Kidney capillary endothelial cell (primary cell): ENCODE measurements at places on chromosomes 1 and 21.

GRCh38 chr21:31893851-31894415, 21.1 kb downstream of the HUNK start:
- DNase-seq = no peak

- no peak for DNase-seq
Observed at GRCh38 chr1:148362216-148362611, 120.9 kb downstream of the PPIAL4G start.

DNA sequence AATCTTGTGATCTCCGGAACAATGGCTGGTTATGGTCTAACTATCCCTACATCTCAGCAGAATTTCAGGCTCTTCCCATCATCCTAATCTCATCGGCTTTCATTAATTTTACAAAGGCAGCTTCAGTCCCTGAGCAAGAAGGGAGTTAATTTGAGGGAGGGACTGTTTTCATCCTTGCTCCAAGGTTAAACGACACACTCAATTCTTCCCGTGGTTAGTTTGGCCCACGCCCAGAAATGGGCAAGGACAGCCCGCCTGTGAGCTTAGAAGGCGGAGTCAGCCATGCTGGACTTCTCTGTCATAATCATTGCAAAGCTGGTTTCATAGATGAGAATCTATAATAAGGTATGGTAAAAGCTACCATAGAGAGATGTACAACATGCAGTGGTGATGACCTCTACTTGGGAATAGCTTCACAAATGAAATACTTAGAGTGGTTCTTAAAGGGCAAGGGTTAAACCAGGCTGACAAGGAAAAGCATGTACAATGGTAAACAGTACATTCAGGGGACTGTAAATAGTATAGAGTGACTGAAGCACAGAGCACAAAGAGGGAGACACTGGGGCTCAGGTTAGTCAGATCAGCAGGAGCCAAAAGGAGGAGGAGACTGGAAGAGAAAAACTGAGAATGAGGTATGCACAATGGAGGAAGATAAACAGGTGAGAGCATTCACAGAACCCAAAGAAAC, 108.8 kb downstream of the SMYD3 start:
- no peak for DNase-seq

- no peak for DNase-seq
Observed at GRCh38 chr1:201164645-201165044, 10.4 kb upstream of the TMEM9 start.

GRCh38 chr1:219438386-219438785, 174.5 kb downstream of the ZC3H11B start:
- no peak for DNase-seq

DNA sequence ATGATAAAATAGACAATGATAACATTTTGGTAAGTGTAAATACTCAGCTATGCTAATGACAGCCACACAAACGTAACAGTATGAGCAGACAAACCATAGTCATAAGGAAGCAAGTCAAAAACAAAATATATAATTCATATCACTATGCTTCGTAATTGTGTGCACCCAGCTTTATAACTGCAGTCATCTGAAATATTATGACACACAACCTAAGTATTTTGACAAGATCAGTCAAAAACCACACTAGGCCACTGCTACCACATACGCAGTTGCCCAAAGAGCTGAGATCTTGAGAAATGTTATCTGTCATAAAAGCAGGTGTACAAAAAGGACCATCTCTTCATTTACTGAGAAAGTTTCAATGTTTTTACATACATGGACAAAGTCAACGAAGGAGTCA, 26.0 kb downstream of the RNASEL start:
- DNase-seq = no peak

DNA sequence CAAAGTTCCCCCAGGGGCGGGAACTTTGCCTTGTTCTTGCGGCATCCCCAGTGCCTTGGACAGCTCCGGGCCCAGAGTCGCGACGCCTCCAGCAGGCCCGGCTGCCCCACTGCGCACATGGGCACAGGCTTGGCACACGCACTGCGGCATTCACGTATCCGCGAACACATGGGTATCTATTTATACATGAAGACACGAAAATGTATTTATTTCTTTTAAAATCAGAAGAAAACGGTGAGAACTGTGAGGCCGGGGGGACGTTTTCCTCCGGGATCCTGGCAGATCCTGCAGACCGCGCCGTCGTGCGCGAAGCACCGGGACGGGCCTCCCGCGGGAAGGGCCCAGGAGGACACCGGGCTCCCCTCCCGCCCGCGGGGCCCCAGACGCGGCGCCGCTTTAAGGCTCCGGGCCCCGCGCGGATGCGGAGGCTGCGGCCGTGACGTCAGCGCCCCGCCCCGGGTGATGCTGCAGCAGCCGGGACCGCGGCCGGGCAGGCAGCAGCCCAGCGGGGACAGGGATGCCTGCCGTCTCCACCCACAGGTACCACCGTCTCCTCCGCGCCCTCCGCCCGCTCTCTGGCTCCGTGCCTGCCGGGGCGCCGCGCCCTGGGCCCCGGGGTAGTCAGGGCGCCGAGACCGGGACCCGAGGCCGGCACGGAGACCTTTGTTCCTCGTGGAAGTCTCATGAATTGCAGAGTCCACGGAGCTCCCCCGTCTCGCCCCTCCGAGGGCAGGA, at the start of gene SLC45A1:
TSS of gene SLC45A1 (plus strand) at position 468 of the 735 bp plus-strand sequence. CDS start 6,216 bp downstream, outside the sequence.
- DNase-seq = peak; percentile 55

- DNase-seq = peak; percentile 31
Observed at GRCh38 chr1:65825741-65826140, 33.0 kb downstream of the PDE4B start.
